AML-193 (cell line): ENCODE measurements at places on chromosomes 1 and 21.

- DNase-seq = peak; percentile 36
Observed at GRCh38 chr1:186325239-186325638, 49.8 kb downstream of the TPR start.

DNA sequence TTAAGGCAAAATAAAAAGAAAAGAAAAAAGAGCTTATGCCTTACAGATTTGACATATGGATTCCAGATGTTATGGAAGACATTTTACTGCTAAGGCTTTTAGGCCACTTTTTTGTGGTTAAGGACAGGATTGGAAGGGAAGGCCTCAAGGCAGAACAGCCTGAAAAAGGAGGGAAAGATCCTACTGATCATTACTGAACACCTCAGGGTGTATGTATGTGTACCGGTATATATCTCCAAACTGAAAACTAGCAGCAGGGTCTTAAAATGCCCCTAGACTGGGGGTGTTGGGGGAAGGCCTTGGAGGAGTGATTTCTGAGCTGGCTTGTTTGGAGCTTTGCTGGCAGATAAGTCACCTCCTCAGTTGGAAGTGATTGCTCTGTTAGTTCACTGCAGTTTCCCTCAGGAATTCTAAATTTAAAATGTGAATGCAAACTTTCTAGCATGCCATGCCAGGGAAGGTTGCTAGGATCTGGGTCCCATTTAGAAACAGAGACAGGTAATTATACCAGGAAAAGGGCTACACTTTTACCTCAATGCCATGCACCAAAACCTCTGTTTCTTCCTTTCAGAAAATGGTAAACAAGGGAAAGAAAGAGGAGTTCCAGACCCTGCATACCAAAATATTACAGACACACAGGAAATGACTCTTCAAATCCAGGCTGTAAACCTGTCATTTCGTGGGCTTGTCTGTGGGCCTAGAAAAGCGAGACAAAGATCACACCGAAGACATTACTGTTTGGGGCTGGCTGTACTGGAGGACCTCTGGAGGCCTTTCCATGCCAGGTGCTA, 15.0 kb downstream of the C1orf52 start:
- no peak for DNase-seq

GRCh38 chr21:18298228-18298627, 53.6 kb downstream of the CHODL start:
- no peak for DNase-seq

DNA sequence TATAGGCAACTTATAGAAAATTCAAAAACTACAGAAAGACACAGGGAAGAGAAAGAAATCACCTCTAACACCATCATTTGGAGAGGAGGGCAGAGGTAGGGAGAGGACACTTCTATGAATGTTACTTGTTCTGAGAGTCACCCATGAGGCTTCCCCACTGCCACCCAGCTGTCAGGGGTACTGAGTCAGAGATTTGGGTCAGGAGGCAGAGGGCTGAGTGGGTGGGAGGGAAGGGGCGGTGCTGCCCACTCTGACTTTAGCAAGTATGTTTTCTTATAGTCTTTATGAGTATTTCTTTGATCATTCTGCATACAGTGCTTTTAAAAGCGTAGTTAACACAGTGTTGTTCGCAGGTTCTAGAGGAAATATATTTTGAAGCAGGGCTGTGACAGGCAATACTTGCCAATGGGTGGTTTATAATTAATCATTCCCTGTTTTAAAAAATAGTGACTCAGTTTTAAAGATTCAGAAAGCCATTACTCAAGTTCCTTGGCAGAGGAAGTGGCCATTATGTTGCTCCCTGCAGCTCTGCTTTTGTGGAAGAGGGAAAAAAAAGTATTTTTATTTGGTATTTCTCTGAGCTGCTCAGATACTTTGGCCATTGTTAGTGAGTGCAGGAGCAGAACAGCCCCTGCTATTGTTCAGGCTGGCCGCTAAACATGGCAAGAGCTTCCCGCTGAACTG, 18.3 kb downstream of the IL6R start:
- no peak for DNase-seq

GRCh38 chr1:60895252-60895651, 187.1 kb upstream of the NFIA start:
- no peak for DNase-seq

- DNase-seq = no peak
Observed at GRCh38 chr21:33985117-33986050, 69.8 kb upstream of the ATP5PO start.

DNA sequence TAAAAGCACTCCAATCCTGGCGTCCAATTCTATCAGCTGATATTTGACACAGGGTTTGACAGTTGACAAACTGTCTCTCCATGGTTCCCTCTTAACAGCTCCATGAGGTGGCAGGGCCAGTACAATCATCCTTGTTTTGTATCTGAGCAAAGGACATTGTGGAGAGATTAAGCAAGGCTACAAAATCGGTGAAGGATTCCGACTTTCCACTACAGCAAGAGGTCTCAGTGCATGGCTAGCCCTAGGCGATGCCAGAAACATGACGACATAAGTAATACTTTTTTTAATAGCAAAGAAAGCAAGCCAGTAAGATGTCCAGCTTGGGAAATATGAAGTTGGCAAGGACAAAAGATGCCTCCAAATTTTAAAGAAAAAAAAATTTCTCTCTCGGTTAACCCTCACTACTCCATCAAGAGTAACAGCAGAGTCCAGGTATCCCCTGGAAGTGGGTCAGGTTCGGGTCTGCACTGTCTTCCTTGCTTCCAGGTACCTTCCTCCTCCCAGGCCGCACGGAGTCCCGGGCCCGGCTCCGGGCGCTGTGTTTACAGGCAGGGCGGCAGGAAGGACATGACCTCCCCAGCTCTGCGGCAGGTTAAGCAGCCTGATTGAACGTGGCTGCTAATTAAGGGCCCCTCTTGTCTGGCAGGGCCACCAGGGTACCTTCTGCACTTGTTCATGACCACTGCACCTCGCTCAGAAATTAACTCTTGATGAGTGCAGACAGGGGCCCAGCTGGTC, 106.1 kb downstream of the SIM2 start:
- no peak for DNase-seq

GRCh38 chr1:217968085-217968484, 317.0 kb upstream of the RRP15 start:
- DNase-seq = no peak

DNA sequence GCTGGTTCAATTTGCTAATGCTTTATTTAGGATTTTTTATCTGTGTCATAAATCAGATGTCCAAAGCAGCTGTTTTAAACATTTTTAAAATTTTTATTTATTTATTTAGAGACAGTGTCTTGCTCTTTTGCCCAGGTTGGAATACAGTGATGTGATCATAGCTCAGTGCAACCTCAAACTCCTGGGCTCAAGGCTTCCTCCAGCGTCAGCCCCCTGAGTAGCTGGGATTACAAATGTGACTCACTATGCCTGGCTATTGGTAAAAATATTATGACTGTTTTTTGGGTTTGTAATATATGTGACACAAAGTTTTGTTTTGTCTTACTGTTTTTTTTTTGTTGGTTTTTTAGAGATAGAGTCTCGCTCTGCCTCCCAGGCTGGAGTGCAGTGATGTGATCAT, 11.8 kb downstream of the ZBED6 start:
- no peak for DNase-seq

DNA sequence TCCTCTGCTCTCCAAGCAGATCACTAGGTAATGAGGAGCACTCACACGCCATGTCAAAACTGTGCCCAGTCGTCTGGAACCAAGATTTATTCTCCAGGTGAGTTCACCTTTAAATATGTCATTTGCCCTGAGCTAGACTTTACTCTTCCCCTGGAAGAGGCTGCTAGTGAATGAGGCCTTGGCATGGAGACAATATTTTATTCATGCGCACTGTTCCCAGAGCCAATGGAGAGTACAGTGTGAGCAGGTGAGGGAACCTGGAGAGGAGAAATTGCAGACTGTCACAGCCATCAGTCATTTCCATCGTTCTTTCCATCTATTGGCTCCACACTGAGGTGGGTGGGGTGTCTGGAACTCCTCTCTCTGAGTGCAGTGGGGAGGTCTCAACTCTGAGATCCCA, 333.6 kb downstream of the KCNH1 start:
- DNase-seq = no peak
